ENCODE measurements at places on chromosomes 6 and 20.

- no peak for DNase-seq
Measured at GRCh38 chr6:137258170-137258569, 39.0 kb upstream of the IFNGR1 start.

GRCh38 chr6:104990085-104990484 lies 33.2 kb downstream of the LIN28B start:
- no peak for DNase-seq

GRCh38 chr6:12578097-12578496 lies 138.5 kb upstream of the PHACTR1 start:
- no peak for DNase-seq

DNA sequence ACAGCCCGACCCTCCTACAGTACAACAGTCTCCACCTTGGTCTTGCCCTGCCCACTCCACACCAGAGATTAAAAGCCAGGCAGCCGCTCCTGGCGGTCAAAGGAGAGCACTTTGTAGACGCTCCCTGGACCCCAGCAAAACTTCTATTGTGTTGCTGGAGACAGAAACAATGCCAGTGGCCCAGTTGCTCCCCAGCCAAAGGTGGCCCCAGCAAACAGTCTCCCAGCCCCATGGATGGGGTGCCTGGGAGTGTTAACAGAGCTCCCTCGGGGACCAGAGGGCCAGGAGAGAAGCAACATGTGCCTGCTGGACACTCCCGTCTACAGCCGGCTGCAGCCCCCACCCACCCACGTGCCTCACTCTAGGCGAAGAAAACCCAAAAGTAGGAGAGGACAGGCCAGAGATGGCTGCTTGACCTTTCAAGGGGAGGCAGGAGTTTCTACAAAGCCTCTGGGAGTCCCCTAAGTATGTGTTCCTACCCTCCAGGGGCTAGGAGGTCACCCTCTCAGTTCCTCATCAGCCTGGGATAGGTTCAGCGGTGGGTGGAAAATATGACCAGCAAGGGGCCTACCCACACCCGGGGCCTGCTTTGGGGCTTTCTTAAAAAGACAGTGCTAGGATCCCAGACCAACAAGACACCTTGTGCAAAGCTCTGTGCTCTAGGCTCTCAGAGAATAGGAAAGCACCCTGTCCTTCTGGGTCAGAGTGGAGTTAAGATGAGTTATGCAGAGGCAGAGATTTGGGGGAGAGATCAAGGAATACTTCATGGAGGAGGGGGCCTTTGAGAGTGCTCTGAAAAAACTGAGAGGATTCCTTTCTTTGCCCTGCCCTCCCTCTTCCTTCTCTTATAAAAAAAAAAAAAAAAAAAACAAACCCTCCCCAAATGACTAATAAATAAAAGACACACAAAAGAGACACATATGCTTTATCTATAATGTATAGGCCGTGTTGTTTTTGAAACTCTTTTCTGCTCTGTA lies 19.0 kb upstream of the PREX1 start:
- DNase-seq, result peak; percentile 27
